ENCODE measurements at places on chromosomes 7 and 10.

DNA sequence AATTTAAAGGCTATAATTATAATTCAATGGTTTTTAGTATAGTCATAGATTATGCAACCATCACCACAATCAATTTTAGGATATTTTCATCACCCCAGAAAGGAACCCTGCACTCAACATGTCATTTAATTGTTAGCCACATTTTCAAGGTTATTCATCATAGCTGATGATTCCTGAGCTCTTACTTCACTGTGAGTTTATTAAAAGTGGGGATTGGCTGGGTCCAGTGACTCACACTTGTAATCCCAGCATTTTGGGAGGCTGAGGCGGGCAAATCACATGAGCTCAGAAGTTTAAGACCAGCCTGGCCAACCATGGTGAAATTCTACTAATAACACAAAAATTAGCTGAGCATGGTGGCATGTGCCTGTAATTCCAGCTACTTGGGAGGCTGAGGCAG is 787 bp downstream of the CCL26 start:
- no peak for DNase-seq

DNA sequence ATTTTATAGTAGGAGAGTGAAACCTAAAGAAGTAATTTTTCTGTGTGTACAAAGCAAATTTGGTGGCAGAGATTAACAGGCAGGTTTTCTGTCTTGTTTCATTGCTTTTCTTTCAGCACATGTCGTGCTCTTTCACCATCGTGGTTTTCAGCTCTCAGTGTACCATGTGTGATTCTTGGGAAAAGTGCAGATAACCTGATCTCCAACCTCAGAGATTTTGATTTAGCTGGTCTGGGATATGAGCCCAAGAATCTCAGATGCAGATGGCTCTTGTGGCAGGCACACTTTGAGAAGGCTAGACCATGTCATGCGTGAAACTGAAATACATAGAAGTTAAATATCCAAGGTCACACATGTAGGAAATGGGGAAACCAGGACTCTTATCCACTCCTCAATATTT is 317.4 kb downstream of the EXOC4 start:
- DNase-seq: no peak

- DNase-seq: no peak
These were observed 81.5 kb downstream of the DNAH11 start for GRCh38 chr7:21624320-21624719.

DNA sequence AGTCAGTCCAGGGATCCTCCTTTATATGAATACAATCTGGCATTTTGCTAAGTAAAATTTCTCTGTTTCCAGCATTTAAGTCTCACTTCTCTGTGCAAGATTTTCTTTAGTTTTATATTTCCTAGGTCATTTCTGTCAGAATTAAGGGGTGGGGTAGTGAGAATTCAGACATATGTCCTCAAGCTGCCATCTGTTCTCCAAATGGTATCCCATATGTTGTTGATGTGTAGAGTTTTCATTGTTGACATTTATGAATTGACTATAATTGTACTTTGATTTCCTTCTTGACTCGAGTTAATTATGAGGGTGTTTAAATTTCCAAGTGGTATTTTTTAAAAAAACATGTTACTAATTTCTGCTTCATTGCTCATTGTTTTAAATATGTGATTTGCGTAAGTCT is 148.8 kb downstream of the NPSR1 start:
- no peak for DNase-seq

DNA sequence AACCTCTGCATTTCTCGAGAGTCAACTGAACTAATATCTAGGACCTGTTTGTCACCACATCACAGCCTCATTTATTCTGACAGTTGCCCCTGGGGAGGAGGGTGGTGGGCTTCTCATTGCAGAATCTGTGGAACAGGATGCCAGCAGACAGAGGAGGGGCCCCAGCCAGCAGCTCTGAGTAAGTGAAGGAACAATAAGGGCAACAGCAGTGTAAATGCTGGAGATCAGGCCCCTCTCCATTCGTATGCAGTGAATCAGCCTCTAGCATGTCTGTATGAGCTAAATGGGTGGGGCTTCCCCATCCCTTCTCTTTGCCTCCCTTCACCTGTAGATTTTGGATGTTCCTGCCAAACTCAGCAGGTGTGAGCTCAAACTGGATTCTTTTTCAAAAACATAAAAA is 7.7 kb upstream of the CPVL start:
- DNase-seq: no peak

- no peak for DNase-seq
These were observed 20.6 kb downstream of the SLC18A2 start for GRCh38 chr10:117261501-117261900.

DNA sequence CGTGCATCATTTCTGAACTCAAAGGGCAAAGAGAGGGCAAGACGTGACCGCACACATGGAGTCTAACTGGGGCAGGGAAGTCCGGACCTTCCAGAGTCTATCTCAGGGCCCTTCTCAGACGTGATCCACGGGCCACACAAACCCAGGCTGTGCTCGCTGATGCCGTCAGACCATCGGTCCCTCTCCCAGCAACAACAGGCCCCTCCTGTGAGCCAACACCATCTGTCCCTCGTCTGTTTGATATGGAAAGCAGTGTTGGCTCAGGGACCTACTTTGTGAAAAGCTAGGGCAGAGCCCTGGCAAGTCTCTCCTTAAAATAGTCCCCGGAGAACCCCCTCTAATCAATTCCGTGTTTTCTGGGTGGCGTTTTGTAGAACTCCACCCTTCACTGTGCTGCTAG is 208.8 kb downstream of the TCERG1L start:
- DNase-seq: no peak

- no peak for DNase-seq
These were observed 4.2 kb downstream of the C10orf67 start for GRCh38 chr10:23340354-23340753.

GRCh38 chr10:67261300-67261797 is 335.5 kb downstream of the LRRTM3 start:
- DNase-seq: no peak

DNA sequence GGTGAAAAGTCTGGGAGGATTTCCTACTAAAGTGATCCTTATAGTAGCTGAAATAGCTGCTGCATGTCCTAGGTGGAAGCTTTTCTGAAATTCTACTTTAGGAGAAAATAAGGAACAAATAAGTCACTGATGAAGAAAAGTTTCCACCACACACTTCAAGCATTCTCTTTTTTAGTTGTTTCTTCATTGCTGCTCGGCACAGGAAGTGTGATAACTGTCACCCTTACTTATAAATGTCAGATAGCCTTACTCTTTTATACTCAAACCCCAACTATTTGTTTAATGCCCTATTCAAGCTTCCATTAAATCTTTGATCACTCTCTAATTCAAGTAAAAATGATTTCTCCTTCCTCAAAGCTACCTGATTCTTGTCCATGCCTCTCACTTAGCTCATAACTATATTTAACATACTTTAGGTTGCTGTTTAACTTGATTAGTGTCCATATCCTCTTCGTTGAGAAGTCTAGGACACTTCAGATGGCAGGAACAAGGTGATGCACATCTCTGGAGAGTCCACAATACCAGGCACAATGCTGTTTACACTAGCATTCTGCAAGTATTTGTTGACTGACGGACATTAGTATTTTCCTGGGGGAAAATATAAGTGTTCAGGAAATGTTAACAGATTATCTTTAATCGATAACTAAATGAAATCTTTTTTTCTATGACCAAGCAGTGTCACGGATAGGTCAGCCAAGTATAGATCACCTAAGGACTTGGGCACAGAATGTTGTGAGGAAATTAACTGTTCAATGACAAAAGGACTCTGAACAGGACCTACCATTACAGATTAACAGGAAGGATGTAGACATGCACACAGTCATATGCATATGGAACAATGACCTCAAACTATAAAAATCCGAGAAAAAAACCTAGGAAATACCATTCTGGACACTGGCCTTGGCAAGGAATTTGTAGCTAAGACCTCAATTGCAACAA is 67.4 kb downstream of the ZNF438 start:
- DNase-seq: no peak

- DNase-seq: no peak
These were observed 82.6 kb upstream of the CHCHD3 start for GRCh38 chr7:133164498-133164897.

DNA sequence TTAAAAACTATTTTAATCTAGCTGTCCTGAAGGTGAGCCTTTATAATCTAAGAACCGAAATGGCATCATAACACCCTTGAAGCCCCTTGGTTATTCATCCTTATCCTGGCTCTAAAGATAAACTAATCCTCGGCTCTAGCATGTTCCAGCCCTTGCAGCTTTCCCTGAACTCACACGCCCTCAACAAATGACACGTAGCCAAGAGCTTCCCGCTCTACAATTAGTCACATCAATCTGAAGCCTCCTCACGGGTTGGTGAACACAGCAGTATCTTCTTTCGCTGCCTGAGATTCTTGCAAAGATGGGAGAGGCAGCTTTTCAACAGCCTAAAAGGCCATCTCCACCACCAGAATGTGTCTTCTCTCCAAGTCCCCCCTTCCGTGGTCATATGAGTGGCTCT is 4.1 kb downstream of the FRMD4A start:
- no peak for DNase-seq

DNA sequence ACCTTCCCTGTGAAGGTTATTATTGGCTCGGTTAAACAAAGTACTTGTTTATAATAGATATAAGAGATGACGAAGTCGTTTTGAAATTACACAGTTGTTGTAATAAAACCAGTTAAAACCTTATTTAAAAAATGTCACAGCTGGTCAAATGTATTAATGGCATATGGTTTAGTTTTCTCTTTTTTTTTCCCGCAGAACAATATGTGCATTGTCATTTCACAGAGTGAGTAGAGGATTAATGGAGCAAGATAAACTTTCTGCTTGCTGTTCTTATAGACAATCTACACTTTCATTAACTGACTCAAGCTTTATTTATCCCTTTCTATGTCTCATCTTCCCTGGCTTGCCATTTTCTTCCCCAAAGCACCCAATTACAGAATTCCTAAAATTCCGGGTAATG is 404.3 kb upstream of the NPVF start:
- no peak for DNase-seq

DNA sequence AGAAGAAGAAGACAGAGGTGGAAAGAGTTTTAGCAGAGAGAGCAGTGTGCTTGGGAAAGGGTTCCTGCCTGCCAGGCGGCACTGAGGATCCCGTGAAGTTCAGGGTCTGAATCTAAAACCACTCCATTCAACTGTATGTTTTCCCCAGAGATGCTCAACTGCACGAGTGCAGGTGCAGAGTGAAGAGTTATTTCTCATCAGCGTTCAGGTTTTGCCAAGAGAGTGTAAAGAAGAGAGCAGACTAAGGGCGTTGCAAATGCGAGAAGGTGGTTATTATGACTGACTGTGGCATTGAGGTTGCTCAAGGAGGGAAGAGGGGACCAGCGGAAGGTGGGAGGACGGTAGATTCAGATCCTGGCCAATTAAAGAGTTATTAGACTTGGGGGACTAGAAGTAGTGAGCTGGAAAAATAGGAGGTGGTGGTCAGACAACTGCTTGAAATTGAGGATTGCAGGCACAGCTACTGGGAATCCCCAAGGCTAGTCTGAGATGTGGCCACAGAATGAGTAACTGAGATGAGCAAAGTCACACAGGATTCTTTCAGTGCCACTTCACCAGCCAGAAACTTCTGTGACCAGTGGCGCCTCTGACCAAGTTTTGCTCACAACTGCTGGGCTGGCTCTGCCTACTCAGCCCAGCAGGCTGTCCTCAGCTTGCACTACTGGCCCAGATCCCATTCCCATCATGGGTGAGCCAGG is 29.1 kb downstream of the STRA8 start:
- no peak for DNase-seq

- DNase-seq: no peak
These were observed 208.0 kb downstream of the KCND2 start for GRCh38 chr7:120480930-120481329.

DNA sequence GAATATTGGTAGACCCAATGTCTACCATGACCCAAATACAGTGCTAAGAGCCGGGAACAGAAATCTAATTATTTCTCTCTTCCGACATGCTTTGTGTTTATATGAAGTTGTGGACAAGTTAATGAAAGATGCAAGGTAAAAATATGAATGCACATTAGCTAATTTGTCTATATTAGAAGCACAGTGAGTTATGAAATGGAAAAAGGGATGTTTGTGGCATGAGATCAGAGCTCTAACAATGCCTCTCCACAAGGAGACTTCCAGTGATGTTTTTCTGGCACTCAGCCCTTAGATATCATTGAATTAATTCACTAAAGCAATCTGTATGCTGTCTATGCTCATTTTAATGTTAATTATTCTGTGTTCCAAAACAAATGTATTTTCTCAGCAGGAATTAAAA is 897.2 kb downstream of the CNTNAP2 start:
- DNase-seq: no peak

- DNase-seq: no peak
These were observed 415.8 kb upstream of the MKI67 start for GRCh38 chr10:128541926-128542475.

DNA sequence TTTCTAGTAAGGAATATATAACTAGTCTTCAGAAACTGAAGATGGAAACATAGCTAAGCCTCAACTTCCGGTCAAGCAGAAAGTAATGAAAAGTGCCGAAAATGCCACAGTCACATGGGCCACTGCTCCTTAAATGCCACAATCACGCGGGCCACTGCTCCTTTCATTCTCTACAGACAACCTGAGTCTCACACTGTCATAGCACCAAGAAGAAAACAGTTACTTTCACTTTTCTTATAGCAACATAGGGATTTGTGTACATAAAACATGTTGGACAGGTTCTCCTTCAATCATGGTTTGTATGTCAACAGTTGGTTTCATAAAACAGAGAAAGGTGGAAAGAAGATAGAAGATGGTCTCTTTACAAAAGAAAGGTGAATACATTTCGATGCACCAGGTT is 48.6 kb upstream of the NOBOX start:
- DNase-seq: no peak

- no peak for DNase-seq
These were observed 37.2 kb downstream of the PLEKHS1 start for GRCh38 chr10:113788604-113789083.

GRCh38 chr10:95832216-95833041 is 75.3 kb upstream of the CC2D2B start:
- no peak for DNase-seq

DNA sequence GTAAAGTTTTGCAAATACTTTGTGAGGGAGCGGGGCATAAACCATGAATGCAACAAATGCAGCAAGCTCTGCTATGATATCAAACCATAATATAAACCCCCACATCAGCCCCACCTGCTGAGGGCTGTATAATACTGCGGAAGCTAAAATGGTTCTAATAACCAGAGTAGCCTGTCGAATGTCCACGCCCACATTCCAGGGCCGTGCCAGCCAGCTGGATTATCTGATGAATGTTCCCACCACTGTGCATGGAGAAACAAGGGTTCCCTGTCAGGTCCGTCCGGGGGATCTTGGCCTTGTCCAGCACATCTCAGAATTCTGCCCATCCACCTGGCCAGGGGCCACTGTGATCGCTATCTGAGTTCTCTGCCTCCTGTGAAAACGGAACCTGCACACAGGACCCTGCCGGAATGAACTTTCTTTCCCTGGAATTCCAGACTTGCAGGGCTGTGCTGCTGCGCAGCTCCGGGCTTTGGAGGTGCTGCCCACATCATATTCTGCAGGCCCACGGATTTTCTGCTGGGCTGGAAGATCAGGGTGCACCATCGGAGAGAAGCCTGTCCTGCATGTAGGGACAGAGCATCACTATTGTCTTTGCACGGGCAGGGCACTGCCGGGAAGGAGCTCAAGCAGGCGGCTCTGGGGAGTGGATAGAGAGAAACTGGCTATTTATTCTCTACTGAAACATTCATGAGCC is 77.0 kb upstream of the GNA12 start:
- DNase-seq: no peak

Data from amygdala (tissue), 56 donors.